ENCODE measurements at places on chromosomes 5 and 9. TPM values are rescaled to one million over a fixed set of nuclear protein-coding genes. Genes with fewer than 3 reads are reported as not detected.

Gene TMEM38B
- polyA plus RNA-seq = 9.8 TPM

DNA sequence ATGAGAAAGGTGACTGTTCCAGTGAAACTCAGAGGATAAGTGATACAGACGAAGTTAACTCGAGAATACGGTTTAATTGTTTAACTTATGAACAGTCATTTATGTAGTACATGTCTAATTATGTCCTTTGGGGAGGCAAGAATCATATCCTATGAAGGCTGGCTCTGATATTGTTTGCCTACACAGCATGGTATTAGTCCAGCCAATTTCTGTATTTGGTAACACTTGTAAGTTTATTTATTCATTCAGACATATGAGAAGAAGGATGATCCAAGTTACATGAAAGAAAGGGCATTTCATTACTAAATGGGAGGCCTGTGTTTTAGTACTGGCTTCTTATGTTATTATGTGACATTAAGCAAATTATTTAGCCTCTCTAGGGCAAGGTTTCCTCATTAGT lies 199.7 kb downstream of the NNT start:
- DNase-seq = no peak
- H3K4me1 ChIP-seq = peaks cover 13% of the 10 kb centered on the region
- H3K27me3 ChIP-seq = no peaks in the 10 kb centered on the region
- H3K4me3 ChIP-seq = no peak overlapping the region
- H3K36me3 ChIP-seq = no peaks in the 10 kb centered on the region

DNA sequence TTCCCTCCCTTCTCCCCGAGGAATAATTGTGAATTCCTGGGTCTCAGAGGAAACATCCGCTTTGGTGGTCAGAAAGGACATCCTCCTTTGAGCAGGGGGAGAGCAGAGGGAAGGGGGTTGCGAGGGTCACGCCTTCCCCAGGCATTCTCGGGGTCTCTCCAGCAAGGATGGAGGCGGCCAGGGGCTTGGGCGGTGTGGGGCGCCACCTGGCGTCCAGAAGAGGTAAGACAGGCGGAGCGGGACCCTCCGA lies 129.1 kb downstream of the KCNIP1 start:
- no peak overlapping the region for H3K27ac ChIP-seq
- no peaks in the 10 kb centered on the region for H3K36me3 ChIP-seq
- no peak overlapping the region for H3K4me3 ChIP-seq
- no peak for DNase-seq
- H3K4me1 ChIP-seq = peaks cover 8% of the 10 kb centered on the region

GRCh38 chr5:142957528-142957927 lies 187.4 kb downstream of the ARHGAP26 start:
- H3K4me3 ChIP-seq = no peak overlapping the region
- no peaks in the 10 kb centered on the region for H3K27me3 ChIP-seq
- peaks cover 19% of the 10 kb centered on the region for H3K4me1 ChIP-seq
- DNase-seq = no peak
- no peaks in the 10 kb centered on the region for H3K36me3 ChIP-seq
- no peak overlapping the region for H3K27ac ChIP-seq

GRCh38 chr5:11540112-11540511 lies 364.1 kb downstream of the CTNND2 start:
- no peak overlapping the region for H3K4me3 ChIP-seq
- no peaks in the 10 kb centered on the region for H3K4me1 ChIP-seq
- H3K36me3 ChIP-seq = no peaks in the 10 kb centered on the region
- DNase-seq = no peak
- H3K27me3 ChIP-seq = no peaks in the 10 kb centered on the region
- no peak overlapping the region for H3K27ac ChIP-seq

- H3K27me3 ChIP-seq = no peaks in the 10 kb centered on the region
- no peak overlapping the region for H3K4me3 ChIP-seq
- DNase-seq = no peak
Measured at GRCh38 chr5:157284458-157285212, 18.7 kb downstream of the CYFIP2 start.

- DNase-seq = no peak
- H3K36me3 ChIP-seq = no peaks in the 10 kb centered on the region
- no peak overlapping the region for H3K4me3 ChIP-seq
- no peaks in the 10 kb centered on the region for H3K27me3 ChIP-seq
Measured at GRCh38 chr9:1100945-1101344, 50.8 kb downstream of the DMRT2 start.

DNA sequence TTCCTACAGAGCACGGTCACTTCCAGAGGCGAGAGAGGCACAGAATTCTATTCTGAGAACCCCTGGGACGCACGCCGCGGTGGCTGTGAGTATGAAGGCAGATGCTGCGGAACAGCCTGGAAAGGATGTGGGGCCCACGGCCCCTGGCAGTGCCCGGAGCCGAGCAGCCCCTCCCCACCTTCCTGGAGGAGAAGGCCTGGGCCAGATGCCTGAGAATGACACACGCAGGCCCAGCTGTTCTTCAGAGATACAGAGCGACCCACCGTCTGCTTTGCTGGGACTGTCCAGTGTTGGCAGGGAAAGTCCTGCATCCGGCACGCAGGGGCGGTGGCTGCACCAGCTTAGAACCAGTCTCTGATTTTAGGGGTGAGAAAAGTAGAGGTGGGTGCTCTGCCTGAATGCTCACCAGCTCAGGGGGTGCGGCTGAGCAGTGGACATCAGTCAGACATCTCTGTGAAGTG lies 116.7 kb upstream of the LPCAT1 start:
- peaks cover 4% of the 10 kb centered on the region for H3K4me1 ChIP-seq
- no peak overlapping the region for H3K27ac ChIP-seq
- H3K27me3 ChIP-seq = peaks cover 32% of the 10 kb centered on the region
- H3K4me3 ChIP-seq = no peak overlapping the region
- DNase-seq = no peak
